Smooth muscle cell of trachea (primary cell): ENCODE measurements at places on chromosomes 1 and 21. TPM values are rescaled to one million over a fixed set of nuclear protein-coding genes. Genes with fewer than 3 reads are reported as not detected.

The S100B gene
- 0.29 TPM in 1 of 2 replicates, not detected in the other for total RNA-seq

The ASTN1 gene
- under 0.01 and 0.17 TPM in 2 replicates for total RNA-seq

The GPR25 gene
- not detected in 2 replicates for total RNA-seq

The FDPS gene
- 136 and 347 TPM in 2 replicates for total RNA-seq

The MROH9 gene
- total RNA-seq: under 0.01 TPM in 1 of 2 replicates, not detected in the other
